ENCODE measurements at places on chromosomes 2 and 18.

DNA sequence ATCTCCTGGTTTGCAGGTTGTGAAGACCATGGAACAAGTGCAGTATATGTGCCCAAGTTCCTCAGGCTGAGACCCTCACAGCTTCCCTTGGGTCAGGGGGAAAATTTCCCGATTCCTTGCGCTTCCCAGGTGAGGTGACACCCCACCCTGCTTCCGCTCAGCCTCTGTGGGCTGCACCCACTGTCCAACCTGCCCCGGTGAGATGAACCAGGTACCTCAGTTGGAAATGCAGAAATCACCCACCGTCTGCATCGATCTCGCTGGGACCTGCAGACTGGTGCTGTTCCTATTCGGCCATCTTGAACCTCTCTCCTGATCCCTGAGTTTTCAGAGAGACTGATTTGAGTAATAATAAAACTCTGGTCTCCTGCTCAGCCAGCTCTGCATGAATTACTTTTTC is 30.6 kb downstream of the CHCHD5 start:
- H3K4me1 ChIP-seq = peaks cover 9% of the 10 kb centered on the region
- peaks cover 4% of the 10 kb centered on the region for H3K36me3 ChIP-seq
- no peaks in the 10 kb centered on the region for H3K27me3 ChIP-seq
- no peak for DNase-seq
- H3K27ac ChIP-seq = no peak overlapping the region
- H3K4me3 ChIP-seq = no peak overlapping the region

DNA sequence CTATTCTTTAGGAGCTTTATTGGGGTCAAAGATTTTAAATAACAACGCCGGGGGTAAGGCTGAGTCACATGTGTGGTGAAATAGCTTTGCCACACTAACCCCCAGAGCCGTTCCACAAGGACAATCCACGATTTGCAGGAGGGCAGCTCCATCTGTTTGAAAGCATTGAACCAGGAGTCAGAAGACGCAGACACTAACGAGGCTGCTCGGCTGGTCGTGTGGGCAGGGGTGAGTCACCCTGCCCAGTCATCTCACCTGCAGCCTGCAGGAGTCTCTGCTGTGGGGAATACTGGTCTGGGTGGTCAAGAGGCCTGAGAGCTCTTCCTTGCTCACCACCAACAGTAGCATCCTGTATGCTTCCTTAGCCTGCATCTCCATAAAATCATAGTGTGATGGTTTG is 149.2 kb upstream of the NCK2 start:
- H3K27me3 ChIP-seq = no peaks in the 10 kb centered on the region
- H3K27ac ChIP-seq = no peak overlapping the region
- no peaks in the 10 kb centered on the region for H3K4me1 ChIP-seq
- no peak overlapping the region for H3K4me3 ChIP-seq
- DNase-seq = no peak

- no peaks in the 10 kb centered on the region for H3K36me3 ChIP-seq
- no peak for DNase-seq
- H3K4me1 ChIP-seq = peaks cover 11% of the 10 kb centered on the region
- peaks cover 4% of the 10 kb centered on the region for H3K27me3 ChIP-seq
- H3K4me3 ChIP-seq = no peak overlapping the region
Measured at GRCh38 chr2:143802242-143802641, 673.0 kb downstream of the ARHGAP15 start.

DNA sequence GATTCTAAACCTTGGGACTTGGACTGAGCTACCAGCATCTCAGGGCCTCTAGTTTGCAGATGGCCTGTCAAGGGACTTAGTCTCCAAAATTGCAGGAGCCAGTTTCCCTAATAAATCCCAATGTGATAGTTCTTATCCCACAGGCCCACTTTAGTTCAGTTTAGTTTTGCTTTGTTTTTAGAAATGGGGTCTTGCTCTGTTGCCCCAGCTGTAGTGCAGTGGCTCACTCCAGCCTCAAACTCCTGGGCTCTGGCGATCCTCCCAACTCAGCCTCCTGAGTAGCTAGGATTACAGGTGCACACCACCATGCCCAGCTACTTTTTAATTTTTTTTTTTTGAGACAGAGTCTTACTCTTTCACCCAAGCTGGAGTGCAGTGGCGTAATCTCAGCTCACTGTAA is 2.6 kb upstream of the SF3B1 start:
- H3K27ac ChIP-seq = peak overlapping the region; percentile 49
- no peak overlapping the region for H3K4me3 ChIP-seq
- H3K36me3 ChIP-seq = no peaks in the 10 kb centered on the region
